ENCODE measurements at places on chromosomes 2 and 18.

DNA sequence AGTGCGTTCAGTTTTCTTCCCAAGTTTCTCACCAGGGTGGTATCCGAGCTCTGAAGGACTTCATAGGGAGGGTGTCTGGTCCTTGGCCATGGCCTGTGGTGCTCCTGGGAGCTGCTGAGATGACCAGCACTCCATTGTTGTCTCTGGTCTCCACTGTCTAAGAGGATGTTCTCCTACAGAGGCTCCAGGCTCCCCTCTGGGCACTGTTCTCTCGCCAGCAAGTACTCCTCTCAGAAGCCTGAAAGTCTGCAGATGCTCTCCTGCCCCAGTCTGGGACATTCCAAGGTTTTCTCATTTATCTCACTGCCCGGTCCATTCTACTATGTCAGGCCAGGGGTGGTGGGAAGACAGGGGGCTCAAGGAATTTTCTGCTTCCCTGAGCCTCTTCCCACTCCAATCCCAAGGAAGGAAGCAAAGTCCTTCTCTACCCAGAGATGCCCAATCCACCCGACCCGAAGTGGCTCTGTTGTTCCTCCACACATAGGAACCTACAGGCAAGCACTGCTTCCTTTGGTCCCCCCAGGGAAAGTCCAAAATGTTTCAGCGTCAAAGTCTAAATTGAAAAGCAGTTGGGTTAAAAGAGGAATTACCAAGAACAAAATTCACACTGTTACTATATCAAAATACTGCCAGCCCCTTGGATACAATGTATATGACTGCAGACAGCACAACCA is 110.5 kb downstream of the GYPC start:
- DNase-seq, result no peak

GRCh38 chr2:182031956-182032355 is 46.3 kb downstream of the PPP1R1C start:
- DNase-seq, result no peak

DNA sequence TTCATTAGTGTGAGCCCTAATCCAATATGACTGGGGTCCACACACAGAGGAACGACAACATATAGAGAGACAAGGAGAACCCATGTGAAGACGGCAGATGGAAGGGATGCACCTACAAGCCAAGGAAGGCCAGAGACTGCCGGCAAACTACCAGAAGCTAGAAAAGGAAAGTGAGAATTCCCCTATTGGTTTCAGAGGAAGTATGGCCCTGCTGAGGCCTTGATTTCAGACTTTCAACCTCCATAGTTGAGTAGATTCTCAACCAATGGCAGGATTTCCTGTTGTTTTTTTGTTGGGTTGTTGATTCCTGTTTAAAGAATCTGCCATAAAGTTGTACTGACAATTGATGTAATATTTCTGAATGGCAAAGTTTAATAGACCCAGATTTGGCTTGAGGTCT is 241.5 kb downstream of the SATB2 start:
- DNase-seq, result no peak

DNA sequence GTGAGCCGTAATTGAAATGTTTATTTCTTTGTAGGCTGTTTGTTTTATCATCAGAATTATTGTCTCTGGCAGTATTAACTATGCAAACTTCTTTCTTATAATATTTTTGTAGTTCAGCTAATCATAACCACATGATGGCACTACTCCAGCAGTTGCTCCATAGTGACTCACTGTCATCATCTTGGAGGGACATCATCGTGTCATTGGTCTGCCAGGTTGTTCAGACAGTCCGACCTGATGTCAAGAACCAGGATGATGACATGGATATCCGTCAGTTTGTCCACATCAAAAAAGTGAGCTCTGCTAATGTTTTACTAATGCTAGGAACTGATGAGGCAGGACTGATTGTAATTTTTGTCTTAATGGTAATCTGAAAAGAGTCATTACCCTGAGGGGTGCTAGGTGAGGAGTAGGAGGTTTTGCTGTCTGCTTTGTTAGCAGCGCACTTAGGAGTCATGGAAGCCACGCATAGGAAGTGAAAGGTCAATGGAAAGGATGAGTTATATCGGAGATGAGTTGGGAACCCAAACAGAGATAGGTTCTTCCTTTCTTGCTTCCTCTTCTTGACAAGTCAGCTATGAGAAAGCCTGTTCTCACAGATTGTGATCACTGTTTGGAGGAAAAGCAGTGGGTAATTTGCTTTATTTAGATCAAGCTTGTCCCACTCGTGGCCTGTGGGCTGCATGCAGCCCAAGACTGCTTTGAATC is 49.2 kb downstream of the PIKFYVE start:
- DNase-seq, result no peak

DNA sequence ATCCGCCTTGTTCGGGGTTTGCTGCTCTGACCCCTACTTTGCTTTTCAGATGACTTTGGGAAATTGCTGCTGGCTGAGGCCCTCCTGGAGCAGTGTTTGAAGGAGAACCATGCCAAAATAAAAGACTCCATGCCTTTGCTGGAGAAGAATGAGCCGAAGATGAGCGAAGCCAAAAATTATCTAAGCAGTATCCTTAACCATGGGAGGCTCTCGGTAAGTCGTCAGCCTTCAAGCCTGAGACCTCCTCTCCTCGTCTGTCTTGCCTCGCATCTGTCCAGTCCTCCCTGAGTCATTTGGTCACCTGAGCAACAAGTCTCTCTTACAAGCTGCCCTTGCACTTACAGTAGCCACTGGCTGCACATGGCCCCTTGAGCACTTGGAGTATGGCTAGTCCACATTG is 34.7 kb upstream of the MCFD2 start:
- no peak for DNase-seq

DNA sequence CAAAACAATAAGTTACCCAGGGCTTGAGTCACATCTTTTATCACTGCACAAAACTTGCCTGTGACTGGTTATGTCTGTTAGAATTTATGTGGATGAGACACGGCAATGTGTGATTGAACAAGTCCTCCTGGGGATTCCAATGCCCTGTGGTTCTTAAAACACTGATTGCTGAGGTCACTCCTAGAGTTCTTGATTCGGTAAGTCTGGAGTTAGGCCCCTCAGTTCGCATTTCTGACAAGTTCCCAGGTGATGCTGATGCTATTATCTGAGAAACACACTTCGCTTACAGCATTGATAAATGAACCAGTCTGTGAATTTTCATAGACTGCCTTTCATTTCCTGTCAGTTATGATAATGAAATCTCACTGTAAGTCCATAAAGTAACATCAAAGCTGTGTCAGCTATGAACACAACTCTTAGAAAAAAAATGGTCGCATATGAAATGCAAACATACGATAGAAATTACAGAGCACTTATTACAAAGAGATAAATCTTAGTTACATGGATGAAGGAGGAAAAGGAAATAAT is 214.0 kb downstream of the DLGAP1 start:
- no peak for DNase-seq

DNA sequence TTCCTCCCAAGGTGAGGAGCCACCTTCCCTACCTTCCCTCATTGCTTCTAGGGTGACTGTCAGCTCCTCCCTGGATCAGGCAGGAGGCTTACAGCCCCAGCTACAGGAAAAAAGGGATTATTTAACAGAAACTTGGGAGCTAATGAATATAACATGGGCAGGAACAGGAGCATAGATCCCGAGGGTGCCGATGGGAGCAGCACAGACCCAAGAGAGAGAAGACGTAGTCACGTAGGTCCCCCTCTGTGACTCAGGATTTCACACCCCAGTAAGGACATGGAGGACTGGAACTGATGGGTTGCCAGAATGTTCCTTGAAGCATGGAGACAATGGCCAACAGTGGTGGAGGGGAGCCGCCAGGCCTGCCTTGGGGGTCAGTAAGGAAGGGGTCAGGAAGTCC is 10.3 kb upstream of the HDAC4 start:
- DNase-seq, result no peak

DNA sequence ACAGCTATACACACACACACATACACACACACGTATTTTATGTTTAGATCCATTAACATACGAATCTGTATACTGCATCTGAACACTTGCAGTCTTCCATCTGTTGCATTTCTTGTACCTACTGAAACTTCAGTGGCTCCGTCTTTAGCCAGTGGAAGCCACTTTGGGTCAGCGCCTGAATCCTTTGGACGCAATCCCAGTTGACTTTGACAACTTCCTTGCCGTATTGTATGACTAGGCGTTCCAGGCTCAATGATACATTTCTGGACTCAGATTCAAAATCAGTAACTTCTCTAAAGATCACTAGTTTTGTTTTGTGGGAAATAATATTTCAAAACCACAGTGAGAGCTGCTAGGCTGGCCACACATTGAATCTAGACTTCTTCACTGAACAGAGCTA is 101.5 kb upstream of the GPC1 start:
- no peak for DNase-seq

GRCh38 chr2:31000970-31001369 is 137.3 kb downstream of the GALNT14 start:
- no peak for DNase-seq

- no peak for DNase-seq
Measured at GRCh38 chr2:201698588-201699226, at the start of gene MPP4. TSS of gene MPP4 (minus strand) at chr2:201698644. CDS start at chr2:201693954, 4,690 bp downstream.

- no peak for DNase-seq
Measured at GRCh38 chr2:157782057-157782845, 93.9 kb downstream of the ACVR1 start.

- DNase-seq, result no peak
Measured at GRCh38 chr2:65351948-65352595, 80.3 kb downstream of the SPRED2 start.

DNA sequence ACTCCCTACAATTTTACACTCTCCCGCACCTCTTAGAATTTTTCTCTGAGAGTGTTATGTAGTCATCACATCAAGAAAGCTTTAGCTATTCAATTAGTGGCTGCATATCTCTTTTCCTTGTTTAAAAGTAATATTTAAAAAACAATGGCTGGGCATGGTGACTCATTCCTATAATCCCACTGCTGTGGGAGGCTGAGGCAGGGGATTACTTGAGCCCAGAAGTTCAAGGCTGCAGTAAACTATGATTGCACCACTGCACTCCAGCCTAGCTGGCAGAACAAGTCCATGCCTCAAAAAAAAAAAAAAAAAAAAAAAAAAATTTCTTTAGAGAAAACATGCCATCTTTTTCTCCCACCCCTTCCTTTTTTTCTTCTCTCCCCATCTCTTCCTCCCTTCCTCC is 44.3 kb downstream of the AQP4 start:
- no peak for DNase-seq

DNA sequence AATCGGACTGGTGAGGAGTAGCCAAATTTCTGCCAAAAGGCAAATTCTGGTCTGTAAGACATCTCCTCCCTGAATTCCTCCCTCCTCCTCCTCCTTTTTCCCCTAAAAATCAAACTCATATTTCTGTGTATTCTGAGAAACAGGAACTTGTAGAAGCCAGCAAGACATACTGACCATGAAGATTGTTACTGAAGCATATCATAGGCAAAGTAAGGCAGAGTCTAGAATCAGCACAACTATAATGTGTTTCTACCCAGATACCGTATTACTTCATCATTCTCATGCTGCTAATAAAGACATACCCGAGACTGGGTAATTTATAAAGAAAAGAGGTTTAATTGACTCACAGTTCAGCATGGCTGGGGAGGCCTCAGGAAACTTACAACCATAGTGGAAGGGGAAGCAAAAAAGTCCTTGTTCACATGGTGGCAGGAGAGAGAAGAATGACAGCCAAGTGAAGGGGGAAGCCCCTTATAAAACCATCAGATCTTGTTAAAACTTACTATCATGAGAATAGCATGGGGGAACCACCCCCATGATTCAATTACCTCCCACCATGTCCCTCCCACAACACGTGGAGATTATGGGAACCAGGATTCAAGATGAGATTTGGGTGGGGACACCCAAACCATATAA is 24.9 kb upstream of the EPC2 start:
- DNase-seq, result no peak

GRCh38 chr2:239204876-239205468 is 195.8 kb downstream of the HDAC4 start:
- DNase-seq, result no peak

GRCh38 chr2:73839653-73840411 is 11.1 kb downstream of the STAMBP start:
- no peak for DNase-seq

DNA sequence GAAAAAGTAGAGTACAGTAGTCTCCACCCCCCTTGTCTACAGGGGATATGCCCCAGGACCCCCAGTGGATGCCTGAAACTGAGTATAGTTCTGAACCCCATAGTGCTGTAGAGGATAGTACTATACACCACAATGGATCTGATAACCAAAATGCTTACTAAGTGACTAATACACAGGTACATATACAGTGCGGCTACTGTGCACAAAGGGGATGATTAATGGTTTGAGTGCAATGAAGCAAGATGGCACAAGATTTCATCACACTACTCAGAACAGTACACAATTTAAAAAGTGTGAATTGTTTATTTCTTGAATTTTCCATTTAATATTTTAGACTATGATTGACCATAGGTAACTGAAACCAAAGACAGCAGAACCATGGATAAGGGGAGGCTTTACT is 446.9 kb upstream of the NRP2 start:
- DNase-seq, result no peak

DNA sequence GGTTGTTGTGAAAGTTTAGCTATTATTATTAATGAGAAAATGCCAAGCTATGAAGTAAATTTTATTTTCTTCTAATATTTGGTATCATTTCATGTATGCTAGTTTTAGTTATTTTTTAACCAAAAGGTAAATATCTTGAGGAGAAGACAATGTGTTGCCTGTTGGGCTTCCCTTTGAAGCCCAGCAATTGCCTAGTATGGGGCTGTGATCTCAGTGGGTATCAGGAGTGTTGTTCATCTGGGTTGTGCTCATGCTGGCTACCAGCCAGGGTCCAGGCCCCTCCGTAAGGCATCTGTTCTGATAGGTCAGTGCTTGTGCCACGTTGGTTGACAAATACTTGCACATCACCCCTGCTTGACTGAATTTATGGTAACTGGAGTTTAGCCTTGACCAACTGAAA is 38.0 kb upstream of the DARS1 start:
- DNase-seq, result no peak

- no peak for DNase-seq
Measured at GRCh38 chr2:24210106-24210455, 35.2 kb downstream of the FAM228A start.

GRCh38 chr2:24623535-24623934 is 132.5 kb downstream of the NCOA1 start:
- no peak for DNase-seq

DNA sequence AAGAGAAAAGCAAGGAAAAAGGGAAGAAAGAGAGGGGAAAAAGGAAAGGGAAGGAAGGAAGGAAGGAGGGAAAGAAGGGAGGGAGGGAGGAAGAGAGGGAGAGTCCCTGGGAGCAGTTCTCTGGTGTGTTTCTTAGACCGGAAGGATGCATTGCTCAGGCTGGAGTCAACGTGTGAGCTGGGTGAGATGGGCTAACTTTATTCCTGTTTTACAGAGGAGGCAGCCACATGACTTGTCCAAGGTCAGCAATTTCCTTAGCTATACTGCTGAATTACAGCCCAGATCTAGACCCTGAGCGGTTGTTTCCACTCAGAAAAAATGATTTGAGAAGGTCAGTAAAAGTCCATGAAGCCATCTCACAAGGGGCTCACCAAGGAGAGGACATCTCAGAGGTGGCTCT is 86.6 kb upstream of the APCDD1 start:
- no peak for DNase-seq

Measured in activated T-cell treated with anti-CD3 and anti-CD28 coated beads for 24 hours (primary cell).